IPS-NIHi11 (cell line): ENCODE measurements at places on chromosomes 11 and 22.

DNA sequence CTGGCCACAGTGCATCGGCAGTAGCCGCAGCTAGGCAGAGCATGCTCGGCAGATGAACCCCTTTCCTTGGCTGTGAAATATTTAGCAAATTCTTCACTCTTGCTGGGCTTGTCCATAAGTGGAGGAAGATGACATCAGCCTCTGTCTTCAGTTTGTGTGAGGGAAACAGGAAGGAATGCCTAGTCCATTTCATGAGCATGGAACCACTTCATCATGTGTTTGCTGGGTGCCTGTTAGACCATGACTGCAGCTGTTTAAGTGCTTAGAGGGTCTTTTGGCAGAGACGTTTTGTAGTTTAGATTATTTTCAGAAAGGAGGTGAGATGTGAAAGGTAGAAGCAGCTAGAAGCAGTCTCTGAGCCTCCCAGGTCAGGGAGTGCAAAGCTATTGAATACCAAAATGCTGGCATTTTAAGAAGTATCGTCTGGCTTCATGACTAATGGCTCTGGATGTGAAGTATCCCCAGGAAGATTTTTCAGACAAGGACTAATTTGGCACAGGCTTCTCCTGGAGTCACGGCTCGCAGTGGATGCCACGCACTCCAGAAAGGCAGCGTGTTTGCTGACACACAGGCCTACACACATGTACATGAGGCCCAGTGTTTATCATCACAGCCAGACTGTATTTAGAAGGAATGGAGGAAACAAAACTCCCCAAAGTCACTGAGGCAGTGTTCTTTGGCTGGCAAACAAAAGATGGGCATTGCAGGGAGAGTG is 43.1 kb upstream of the GRAMD1B start:
- no peak for DNase-seq

GRCh38 chr11:650482-650881 is 13.4 kb downstream of the DRD4 start:
- DNase-seq = no peak

DNA sequence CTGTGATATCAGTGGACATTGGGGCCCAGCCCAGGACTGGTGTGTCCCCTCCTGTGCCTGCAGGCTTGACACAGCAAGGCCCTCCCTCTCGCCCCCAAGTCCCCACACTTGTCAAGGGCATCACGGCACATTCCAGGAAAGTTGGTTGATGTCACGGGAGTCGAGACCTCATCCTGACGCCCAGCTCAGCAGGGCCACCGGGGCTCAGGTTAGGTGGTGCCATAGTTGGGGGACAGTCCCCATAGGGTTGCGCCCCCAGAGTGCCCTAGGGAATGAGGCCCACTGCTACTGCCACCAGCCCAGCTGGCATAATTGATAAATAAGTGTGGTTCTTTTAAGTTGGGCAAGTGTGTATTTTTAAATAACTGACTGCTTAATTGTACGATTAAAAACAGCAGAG is 28.3 kb upstream of the GRAMD4 start:
- no peak for DNase-seq

- DNase-seq = no peak
Observed at GRCh38 chr11:126134461-126135155, 71.9 kb upstream of the CDON start.

DNA sequence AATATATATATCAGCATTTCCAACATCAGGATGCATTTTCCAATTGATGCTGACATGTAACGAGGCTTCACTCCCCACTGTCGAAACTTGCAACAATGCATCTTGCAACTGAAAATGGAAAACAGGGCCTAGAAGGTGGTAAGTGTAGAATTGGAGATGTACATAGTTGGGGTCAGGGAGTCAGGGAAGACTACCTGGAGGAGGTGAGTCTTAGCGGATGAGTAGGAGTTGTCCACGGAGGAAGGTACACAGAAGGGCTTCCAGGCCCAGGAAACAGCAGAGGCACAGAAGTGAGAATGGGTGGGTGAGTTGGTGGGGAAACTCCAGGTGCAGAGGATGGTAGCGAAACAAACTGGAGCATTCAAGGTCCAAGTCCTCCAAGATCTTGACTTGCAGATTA is 2.0 kb upstream of the GRK2 start:
- no peak for DNase-seq
